ENCODE measurements at places on chromosomes 4 and X.

DNA sequence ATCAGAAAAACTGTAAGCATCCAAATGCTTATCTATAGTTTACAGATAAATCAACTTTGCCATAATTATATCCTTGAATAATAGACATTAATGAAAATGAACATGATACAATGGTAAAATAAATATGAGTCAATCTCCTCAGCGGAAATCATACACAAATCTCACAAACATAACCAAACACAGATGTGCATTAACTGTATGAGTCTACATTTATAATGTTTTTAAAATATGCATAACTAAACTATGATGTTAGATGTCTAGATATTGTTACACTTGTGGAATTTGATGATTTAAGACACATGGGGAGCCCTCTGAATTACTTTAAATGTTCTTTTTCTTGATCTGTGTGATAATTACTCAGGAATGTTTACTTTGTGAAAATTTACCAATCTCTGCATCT lies 951.2 kb downstream of the TECRL start:
- DNase-seq, result no peak

GRCh38 chr4:181536811-181537434 lies 706.3 kb upstream of the TENM3 start:
- no peak for DNase-seq

DNA sequence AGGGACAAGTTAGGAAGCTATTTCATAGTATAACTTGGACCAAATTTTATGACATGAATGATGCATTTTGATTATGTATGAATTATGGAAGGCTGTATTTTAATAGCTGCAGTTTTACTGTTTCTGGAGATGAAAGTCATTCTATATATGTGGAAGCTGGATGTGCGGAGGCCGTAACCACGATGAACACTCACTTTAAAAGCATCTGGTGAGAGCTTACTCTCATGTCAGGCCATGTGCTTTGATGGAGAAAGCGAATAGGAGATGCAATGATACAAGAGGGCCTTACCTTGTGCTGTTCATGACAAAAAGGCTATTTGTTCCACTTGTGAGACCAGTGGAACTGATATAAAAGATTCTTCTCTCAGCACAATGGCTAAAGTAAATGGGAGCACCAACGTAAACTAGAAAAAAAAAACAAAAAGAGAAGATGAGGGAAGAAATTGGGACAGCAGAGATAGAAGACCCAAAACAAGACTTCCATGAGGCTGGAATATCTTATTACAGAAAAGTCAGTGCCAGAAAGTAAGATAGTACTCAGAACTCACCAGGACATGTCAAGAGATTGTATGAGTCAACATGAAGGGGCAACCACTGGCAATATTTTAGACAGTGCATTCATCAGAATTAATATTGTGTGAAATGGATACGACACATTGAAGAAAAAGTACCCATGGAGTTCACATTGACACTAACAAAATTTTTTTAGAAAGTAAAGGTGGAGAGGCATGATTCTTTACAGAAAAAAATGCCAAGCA lies 63.3 kb upstream of the GAB1 start:
- no peak for DNase-seq

GRCh38 chrX:40501164-40501855 lies 79.5 kb upstream of the ATP6AP2 start:
- no peak for DNase-seq

DNA sequence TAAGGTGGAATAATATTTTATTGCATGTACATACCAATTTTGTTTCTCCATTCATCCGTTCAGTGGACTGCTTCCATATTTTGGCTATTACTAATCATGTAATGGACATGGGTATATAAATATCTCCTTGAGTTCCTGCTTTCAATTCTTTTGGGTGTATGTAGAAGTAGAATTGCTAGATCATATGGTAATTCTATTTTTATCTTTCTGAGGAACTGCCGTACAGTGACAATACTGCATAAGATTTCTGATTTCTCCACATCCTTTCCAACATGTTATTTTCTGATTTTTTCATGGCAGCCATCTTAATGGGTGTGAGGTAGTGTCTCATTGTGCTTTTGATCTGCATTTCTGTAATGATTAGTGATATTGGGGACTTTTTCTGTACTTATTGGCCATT lies 19.2 kb downstream of the ALPK1 start:
- DNase-seq, result no peak

DNA sequence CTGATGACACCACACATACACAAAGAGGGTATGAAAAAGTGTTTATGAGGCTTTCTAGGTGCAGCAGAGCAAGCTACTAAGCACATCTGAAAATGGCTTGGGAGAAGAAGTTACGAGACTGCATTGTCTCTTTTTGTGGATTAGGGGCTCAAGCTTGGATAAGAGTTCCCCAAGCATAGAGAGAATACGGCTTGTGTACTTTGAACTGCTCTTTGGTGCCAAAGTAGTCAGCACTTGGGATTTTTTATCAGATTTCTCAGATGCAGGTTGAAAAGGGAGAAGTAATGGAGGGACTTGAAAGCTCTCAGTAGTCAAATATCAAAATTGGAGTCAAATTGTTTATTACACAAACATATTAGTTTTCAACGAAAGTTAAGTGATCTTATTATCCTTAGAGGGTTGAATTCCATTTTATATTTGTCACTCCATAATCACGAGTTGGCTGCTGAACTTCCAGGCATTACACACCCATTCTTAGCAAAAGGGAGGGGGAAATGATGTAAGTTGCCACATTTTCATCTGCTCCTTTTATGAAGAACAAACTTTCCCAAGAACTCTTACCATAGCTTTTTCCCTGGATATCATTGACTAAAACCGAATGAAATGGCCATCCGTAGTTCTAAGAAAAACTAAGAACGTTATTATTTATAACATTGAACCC lies 1904.9 kb downstream of the PCDH7 start:
- DNase-seq, result no peak

DNA sequence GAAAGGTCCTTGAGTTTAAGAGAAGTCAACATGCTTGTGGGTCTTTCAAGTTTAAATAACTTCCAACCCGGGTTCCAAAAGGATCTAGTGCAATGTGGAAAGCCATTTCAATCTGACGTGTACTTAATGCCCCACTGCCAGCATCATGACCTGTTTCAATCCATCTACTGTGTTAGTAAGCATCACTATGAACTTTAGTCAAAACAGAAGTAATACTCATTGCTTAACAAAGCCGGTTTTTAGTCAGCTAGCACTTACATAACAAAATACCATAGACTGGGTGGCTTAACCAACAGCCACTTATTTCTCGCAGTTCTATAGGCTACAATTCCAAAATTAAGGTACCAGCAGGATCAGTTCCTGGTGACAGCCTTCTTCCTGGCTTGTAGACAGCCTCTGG lies 677.5 kb downstream of the DMD start:
- peak; percentile 57 for DNase-seq

DNA sequence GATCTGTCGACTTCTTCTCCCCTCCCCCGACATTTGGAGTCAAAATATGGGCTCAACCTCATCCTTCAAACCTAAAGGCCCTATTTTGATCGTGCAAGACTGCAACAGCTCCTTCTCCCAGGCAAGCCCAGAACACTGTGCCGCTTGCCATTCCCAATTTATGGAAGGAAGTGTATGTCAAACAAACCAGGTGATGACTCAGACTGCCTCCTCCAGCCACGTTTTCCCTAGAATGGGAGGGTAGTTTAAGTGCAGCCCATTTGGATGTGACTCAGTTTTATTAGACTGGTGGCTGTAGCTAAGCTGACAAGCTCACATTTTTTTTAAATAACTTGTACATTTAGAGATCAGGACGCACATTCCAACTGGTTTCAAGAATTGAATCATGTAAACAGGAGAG lies 570.4 kb upstream of the DIPK2B start:
- no peak for DNase-seq

DNA sequence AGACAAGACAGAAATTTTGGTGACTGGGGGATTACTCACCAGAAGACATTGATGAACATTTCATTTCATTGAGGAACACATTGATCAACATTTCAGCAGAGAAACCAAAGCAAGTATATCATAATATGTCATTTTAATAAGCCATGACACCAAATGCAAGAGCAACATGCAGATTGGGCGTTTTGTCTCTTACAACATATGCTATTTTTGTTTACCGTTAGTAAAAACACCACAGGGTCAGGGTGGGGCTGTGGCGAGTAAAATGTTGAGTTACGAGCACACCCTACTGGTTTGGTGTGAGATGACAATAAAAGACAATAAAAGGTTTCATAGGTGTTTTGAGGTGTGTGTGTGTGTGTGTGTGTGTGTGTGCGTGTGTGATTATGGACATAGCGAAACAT lies 294.5 kb downstream of the PDGFC start:
- no peak for DNase-seq

DNA sequence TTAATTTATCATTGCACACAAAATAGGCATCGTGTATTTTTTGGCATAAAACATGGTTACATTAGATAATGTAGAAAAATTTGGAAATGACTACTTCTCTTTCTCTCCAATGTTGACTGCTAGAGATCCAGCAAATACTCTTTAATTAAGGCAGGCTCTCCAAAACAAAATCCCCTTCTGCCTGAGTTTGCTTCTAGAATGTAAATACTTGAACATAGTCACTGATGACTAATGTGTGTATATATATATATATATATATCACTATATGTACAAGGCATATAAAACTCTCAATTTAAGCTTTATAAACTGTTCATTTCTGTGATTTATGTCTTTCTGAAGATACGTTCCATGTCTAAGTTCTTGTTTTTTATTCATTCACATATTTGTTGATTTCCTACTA lies 67.2 kb upstream of the CAMK2D start:
- DNase-seq, result no peak

GRCh38 chr4:160141206-160141605 lies 1038.3 kb downstream of the RAPGEF2 start:
- DNase-seq, result no peak

GRCh38 chr4:73335679-73336078 lies 68.4 kb upstream of the ALB start:
- DNase-seq, result no peak

- DNase-seq, result no peak
Measured at GRCh38 chrX:113868711-113869110, 715.2 kb upstream of the HTR2C start.

GRCh38 chrX:18889346-18890048 lies 94.4 kb downstream of the PHKA2 start:
- no peak for DNase-seq

GRCh38 chr4:109434007-109434971 lies 674 bp downstream of the SEC24B start:
- no peak for DNase-seq

- DNase-seq, result peak; percentile 15
Measured at GRCh38 chrX:138858951-138859350, 147.4 kb upstream of the FGF13 start.

Data from activated CD4-positive, alpha-beta T cell treated with anti-CD3 and anti-CD28 coated beads, Interleukin-2, Interleukin-4, amounts not matched to agents 100 ng/mL and 50 ng/mL, durations not matched to agents 16 hours and 8 hours (primary cell).